ENCODE measurements at places on chromosomes 13 and 19. TPM values are rescaled to one million over a fixed set of nuclear protein-coding genes. Genes with fewer than 3 reads are reported as not detected.

FDX2 gene
- total RNA-seq: 21.0 TPM

NLRP8 gene
- total RNA-seq: not detected

CYSLTR2 gene
- not detected for total RNA-seq

ZIC2 gene
- 44.4 TPM for total RNA-seq

CYP4F8 gene
- total RNA-seq: not detected

ZNF737 gene
- not detected for total RNA-seq
